T-helper 22 cell (primary cell): ENCODE measurements at places on chromosomes 13 and 19.

GRCh38 chr19:32767951-32768679 is 48.5 kb downstream of the TDRD12 start:
- DNase-seq: no peak

DNA sequence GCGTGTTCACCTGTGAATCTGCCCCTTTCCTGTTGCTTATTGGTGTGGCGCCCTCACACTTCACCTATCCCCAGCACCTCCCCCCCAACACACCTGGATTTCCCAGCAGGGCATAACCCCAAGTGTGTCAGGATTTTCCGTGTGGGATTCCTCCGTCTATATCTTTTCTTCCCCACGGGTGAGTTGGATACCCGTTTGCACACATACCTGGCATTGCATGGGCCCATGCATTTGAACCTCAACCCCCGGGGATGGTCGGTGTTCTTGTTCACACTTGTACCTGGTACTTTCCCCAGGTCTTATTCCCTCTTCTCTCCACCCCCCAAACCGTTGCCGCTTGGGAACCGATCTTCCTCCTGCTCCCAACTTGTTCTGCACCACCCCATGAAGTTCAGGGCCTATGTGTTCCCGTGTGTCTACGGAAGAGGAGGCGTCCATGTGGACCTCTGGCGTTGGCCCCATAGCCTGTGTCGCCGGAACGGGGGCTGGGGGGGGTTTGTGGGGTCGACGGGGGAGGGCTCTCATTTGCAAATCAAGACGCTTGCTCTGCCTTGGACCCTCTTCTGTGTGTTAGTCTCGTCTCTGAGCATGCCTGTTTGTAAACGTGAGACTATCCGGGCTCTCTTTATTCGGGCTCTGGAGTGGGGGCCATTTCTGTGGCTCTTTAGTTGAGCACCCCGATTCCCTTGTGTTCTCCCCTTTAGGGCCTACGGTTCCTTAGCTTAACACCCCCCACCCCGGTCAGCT is 1.7 kb downstream of the PRR12 start:
- no peak for DNase-seq

- DNase-seq: no peak
Measured at GRCh38 chr19:42140125-42140754, 8.0 kb upstream of the POU2F2 start.

DNA sequence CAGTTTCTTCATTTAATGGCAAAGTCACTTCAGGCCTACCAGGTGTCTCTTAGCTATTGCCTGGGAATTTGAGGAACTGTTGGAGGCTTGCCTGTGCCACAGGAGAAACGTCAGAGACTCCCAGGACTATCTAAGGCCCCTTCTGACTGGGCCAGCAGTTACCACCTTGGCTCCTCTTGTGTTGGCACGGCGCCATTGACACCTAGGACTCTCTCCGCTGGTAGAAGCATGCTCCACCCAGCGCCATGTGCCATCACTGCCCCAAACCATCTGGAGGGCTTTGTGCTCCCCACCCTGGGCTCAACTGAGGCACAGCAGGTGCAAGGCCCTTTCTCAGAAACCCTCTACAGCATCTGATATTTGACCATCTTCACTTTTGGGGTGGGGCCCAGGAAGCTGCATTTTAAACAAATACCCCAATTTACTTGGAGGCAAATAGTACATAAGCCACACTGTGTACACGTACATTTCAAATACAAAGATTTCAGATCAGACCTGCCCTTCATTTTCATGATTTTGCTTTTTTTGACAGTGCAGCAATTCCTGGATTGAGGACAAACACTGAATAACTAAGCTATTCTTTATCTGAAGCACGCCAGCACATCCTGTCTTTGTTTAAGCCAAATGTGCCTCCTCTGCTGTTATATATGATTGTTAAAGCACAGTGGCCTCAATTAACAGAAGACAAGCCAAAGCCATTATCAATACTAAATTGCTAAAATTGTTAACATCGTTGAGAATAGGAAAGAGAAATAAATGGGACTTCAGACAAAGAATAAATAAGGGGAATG is 59.9 kb upstream of the TPP2 start:
- no peak for DNase-seq

DNA sequence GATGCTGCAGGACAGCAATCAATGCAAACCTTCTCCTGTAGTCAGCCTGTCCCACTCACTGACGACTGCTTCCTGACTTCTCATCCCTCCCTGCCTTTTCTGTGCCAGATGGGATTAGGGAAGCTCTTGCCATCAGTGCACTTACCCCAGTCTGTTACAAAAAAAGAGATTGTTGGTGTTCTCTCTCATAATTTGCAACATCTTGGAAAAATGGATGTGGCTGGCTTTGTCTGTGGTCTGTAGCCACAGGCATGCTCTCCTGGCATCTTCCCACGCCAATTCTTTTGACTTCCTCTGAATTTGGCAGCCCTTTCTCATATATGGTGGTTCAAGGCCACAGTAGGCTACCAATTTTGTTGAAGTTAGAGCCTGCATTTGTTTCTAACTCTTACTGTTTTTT is 11.6 kb upstream of the HTR2A start:
- DNase-seq: no peak

DNA sequence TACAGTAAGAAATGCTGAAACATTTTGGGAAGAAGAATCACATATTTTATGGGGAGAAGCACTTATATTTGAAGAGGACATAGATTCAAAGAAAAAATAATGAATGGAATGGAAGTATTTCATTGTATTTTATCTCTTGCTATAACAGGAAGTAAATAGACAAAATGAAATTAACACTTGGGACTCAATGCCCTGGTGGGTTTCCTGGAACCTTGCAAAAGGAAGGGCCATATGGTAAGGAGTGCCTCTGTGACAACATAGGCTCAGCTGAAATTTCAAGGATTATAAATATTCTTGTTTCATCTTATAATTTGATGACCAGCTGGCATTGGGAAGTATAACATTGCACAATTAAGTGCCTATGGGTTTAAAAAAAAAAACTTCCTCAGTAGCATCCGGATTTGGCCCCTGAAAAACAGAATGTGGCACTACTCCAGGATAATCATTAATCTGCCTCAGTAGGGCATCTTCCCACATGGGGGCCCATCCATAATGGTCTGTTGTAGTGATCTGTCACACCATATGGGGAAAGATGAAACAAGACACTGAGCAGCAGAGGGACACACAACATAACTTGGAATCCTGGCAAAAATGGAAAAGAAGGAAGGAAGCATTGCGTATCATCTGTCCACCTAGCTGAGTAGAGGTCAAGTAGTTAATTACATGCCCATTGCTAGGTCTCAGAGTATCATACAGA is 321.6 kb downstream of the NDFIP2 start:
- DNase-seq: no peak

GRCh38 chr13:52001120-52001731 is 10.0 kb downstream of the ATP7B start:
- DNase-seq: no peak

DNA sequence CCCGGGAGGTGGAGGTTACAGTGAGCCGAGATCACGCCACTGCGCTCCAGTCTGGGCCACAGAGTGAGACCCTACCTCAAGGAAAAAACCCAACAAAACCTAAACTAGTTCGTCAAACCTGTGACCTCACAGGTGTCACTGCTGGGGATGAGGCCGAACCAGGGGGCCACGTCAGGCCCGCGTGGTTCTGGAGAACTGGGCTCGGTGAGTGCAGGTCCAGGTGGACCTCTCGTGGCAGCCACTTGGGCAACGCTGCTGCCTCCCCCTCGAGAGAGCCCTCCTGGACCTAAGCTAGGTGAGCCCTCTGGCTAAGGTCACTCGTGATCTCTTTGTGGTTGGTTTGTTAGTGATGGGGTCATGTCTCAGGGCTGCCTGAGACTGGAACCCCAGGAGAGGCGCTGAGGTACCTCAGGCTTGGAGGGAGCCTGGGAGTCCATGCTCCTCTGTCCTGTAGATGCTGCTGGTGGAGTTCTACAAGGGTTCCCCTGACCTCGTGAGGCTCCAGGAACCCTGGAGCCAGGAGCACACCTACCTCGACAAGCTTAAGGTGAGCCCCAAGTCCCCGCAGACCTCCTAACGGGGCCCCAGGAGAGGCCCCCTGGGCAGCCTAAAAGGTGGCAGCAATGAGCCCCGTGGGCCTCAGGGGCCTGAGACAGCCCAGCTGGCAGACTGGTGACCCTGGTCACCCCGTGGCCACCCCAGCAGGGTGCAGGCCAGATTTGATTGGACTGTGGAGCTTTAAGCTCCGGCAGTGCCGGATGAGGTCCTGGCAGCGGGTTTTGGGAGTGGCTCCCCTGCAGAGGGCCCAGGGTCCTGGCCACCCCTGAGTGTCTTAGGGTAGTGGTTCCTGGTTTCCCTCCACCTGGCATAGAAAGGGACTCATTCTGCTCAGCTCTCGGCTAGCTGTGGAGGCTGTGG is 15.6 kb downstream of the MPND start:
- no peak for DNase-seq

DNA sequence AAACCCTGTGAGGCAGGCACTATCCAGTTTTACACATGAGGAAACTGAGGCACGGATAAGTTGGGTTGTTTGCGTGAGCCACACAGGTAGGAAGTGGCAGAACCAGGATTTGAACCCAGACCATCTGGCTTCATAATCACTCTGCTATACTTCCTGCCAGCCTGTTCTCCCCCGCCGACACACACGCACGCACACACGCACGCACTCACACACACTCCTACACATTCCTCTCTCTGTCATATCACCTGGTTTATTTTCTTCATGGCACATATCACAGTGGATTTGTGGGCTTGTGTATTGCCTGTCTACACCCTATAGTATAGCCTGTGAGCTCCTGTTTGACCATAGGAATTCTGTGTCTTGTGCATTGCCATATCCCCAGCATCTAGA is 140.0 kb downstream of the SIPA1L3 start:
- no peak for DNase-seq

DNA sequence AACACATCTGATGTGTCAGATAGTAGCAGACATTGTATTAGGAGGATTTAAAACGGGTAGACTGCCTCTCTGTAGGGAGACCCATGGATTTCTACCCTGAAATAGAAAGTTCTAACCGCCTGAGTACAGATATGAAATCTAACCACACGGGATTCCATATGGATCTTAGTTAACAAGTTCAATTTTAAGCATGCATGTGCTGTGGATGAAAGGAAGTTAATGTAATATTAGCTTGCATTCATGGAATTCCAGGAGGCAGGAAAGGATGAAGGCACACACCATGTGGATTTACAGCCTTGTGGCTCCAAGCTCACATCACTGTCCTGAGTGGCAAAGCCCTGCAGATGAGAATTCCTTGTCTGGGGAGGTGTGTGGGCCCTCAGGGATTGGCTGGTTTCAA is 120.6 kb upstream of the IRS2 start:
- DNase-seq: no peak

GRCh38 chr13:67557642-67558241 is 327.6 kb upstream of the PCDH9 start:
- DNase-seq: no peak

- no peak for DNase-seq
Measured at GRCh38 chr13:42478531-42479156, 95.3 kb upstream of the TNFSF11 start.

DNA sequence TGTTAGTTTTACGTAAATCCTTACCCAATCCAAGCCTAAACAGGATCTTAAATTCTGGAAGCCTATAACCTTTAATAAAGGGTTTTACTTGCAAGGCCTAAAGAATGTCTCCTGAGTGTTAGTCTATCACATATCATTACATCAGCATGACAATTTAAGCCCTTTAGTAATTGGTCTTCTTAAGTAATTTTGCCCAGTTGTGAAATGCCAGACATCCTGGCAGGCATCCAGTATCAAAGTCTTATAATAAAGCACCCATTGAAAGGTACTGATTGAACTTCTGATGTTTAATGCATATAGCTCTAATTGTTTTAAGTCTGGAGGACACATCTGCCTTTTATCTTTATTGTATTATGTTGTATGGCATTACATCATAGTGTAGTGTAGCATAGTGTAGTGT is 1078.9 kb downstream of the SLITRK1 start:
- no peak for DNase-seq

DNA sequence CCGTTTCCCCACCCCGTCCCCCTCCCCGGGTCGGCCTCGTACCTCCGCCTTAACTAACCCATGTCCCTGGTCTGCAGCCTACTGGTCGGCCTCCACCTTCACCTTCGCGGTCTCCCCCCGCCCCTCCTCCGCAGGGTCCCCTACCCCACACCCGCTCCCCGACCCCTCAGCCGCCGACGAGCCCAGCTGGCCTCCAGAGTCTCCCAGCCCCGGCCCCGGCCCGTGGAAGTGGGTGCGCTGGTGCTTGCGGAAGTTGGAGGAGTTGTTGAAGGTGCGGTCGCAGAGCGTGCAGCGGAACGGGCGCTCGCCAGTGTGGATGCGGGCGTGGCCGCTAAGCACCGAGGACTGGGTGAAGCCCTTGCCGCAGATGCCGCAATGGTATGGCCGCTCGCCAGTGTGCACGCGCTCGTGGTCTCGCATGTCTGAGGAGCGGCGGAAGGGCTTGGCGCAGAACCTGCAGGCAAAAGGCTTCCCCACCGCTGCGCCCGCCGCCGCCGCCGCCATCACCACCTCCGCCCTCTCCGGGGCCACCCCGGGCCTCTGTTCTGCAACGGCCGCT is 2.6 kb downstream of the ZNF784 start:
- no peak for DNase-seq

DNA sequence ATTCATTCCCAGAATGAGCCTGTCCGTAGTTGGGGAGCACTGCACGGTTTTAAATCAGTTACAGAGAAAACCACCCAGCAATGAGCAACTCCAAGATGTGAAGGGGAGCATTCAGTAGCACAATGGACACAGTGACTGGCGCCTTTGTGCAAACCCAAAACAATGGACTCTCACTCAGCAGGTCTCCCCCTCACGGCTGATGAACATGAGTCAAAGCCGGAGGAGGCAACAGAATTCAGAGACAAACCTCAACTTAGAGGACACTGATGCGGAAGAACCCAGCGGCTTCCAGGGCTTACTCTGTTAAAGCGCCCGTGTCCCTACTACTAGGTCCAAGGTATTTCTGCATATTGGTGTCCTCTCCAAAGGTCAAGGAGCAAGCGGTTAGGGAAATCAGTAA is 17.7 kb downstream of the PLEKHF1 start:
- no peak for DNase-seq

DNA sequence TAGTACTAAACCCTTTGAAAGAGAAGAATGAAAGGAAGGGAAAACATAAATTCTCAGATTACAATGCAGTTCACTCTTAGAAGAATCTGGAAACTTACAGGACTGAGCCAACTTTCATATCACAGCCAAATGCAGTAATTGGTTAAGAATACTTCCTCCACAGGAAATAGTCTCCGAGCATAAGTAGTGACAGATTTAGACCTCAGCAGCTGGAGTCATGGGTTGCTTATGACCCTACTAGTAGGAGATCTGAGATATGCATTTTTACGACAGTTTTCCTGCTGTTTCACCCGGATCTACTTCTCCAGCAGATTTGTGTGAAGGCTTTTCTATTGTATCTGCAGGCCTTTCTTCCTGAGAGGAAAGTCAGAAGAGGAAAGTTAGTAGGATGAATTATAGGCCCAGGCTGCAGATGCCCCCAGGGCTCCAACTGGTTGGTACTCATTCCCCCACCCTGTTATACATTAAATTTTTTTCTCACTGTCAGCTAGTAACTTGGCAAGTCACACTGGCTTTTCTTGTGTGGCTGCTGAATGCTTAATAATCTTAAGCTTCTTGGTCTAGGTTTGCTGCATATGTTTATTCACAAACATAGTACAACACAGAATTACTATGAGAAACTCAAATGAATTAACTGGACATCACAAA is 1241.5 kb upstream of the MIR17HG start:
- DNase-seq: no peak

- DNase-seq: no peak
Measured at GRCh38 chr19:34734537-34735103, 577 bp downstream of the ZNF181 start.

GRCh38 chr19:16281743-16282142 is 42.9 kb upstream of the KLF2 start:
- no peak for DNase-seq
